ENCODE measurements at places on chromosomes 2 and 18.

- DNase-seq: no peak
Observed at GRCh38 chr2:209239585-209239938, 184.3 kb upstream of the MAP2 start.

DNA sequence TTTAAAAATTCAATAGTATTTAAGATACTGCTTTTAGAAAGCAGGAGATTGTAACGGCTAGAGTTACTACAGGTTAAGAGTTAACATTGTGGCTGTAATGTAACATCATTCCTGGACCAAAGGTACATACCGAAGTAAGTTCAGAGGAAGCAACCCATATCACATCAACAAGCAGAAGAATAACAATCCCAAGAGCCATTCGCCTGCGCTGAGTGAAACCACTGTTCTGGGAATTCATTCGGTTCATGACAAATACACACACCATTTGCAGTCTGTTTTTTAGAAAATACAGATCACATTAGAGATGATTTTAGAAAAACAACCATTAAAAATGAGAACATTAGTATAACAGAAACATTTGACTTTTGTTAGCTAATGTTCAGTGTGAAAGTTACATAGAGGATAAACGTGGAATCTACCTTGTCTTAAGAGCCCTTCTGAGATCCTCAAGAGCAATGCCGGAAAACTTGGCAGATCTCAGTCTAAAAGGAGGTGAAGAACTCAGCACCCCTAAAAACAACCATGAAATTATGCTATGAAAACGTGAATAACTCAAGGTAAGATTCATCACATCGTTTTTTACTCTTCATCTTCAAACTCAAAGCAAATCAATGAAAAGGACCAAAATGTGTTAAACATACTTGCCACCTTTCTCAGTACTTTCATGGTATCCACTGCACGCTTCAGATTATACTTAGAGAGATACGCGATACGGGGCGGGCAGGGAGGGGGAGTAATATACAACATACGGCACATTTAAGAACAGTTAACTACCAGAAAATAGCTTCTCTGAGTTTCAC, 1.2 kb downstream of the SLC35F5 start:
- no peak for DNase-seq

DNA sequence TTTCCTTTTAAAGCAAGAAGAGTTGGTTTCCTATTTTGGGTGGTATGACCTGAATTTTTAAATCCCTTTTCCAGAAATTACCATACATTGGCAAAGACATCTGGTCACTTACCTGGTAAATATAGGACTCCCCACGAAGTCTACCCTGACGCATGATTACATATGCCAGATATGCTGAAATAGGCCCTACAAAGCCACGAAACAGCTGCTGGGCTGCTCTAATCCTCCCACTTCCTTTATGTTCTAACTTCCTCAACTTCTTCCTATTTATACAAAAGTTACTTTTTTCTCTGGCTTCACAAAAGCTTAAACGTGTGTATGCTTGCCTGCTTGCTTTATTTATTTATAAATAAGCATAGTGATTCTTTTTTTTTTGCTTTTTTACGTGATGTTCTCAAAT, 186.0 kb upstream of the EPHA4 start:
- DNase-seq: no peak

DNA sequence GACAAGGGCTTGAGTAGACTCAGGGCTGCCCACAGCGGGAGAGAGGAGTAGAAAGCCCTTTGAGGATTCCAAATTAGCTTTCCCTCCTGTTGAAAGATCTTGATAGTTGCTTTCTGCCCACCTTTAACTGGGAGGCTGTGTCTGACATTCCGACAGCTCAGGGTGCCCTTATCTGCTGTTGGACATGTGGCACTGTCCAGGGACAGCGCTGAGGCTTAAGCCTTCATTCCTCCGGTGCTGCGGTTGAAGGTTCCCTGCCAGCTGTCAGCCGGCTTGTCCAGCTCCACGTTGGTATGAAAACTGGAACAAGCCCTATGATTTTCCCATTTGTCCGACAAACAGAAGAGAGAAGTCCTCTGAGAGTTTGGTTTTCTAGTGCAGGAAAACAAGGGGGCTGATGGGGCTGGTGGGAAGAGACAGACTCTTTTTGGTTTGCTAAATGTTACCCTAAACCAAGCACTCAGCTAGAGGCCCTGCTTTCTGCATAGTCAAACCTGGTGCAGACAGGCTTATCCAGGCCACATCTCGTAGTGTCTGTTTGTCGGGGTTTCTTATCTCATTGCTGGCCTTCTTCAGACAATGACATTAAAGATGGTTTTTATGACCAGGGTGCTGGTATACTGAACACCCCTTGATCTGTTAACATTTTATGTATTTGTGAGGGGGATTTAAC, 24.5 kb downstream of the GREB1 start:
- DNase-seq: no peak

- no peak for DNase-seq
Observed at GRCh38 chr2:85133751-85134254, 611 bp downstream of the TCF7L1 start.
